HS-27A (cell line): ENCODE measurements at places on chromosomes 13 and 19.

- no peak for DNase-seq
Measured at GRCh38 chr13:27183561-27184147, 12.0 kb upstream of the USP12 start.

- no peak for DNase-seq
Measured at GRCh38 chr13:78981913-78982312, 323.0 kb upstream of the OBI1 start.

DNA sequence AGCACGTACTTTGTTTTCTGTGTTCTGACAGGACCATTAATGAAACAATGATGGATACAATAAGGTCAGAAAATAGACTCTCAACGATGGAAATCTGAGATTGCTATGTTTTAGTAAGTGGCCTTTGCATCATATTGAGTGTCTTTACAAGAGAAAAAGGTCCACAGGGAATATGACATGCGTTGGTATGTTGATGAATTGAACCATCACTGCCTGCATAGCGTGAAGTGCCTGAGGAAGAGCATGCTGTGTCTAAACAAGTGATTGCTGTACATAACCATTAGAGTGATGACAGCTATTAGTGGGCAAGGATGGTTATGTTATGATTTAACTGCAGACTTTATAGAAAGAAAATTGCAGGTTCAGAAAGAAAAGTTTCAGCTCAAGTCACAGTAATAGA is 623.2 kb downstream of the SLITRK5 start:
- DNase-seq, result no peak

DNA sequence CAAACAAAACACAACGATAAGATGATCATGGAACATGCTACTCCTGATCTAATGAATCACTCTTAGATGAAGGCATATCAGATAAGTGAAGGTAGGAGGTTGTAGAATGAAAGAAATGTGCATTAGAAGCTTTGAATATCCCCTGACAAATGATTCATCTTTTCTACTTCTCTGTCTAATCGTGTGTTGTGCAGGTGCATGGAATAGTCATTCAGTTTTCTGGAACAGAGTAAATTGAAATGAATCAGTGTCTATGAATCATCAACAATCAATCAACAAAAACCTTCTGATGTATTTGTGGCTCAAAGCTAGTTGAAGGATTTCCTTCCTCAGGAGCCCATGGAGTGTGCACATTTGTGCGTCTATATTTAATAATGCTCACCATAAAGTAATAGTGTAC is 1290.4 kb upstream of the PCDH20 start:
- no peak for DNase-seq

GRCh38 chr19:40057166-40057565 is 1.1 kb upstream of the ZNF780B start:
- no peak for DNase-seq

GRCh38 chr19:34178274-34178610 is 5.9 kb downstream of the LSM14A start:
- DNase-seq, result no peak

DNA sequence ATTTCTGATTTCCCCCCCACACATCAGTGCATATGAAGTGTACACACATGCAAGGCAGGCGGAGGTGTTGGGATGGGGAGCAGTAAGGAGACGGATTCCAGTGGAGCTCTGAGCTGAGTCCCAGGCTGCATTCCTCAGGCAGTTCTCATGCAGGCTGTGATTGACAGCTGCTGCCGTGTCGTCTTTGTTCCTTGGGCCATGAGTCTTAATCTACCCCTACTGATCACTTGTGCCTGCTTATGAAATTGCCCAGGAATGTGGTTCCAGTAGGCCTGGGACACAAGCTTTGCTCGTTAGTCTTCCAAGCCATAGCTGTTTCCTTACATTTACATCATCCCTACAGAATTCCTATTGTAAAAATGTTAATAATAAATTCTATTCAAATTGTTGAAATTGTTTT is 1241.9 kb downstream of the UQCRFS1 start:
- no peak for DNase-seq

DNA sequence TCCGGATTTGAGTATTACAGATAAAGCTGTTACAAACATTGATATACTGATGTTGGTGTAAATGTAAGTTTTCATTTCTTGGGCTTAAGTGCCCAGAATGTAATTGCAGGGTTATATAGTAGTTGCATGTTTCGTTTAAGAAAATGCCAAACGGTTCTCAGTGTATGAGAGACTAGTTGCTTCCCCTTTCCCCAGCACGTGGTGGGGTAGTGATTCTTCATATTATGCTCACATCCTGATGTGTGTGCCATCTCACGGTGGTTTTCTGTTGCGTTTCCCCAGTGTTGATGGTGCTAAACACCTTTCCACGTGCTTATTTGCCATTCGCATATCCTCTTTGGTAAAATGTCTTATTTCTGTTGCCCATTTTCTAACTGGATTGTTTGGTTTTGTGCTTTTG is 34.7 kb upstream of the F7 start:
- DNase-seq, result no peak

- DNase-seq, result no peak
Measured at GRCh38 chr19:48061401-48062344, 17.8 kb upstream of the CABP5 start.

DNA sequence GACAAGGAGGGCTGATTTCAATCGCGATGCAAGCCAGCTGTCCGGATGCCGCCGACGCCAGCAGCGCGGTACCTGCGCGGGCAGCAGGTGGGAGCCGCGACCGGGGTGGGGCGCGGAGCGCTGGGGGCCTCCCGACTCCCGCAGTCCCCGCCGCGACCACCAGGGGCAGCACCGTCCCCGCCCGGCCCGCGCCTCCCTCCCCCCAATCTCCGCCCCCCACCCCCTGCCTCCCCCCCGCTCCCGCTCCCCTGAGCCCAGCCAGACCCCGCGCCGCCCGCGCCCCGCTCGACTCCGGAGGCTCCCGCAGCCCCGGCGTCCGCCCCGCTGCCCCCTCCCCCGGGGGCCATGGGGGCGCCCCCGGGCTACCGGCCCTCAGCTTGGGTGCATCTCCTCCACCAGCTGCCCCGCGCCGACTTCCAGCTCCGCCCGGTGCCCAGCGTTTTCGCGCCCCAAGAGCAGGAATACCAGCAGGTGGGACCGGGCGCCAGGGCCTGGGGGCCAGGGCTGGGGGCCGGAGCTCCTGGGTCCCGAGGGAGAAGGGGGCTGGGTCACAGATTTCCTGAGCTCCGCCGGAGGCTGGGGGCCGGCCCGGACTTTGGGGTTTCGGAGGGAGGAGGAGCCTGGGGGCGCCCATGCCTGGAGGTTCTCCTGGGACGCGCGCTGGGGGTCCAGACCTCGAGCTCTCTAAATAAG is at the start of gene TTYH1:
TTYH1 (plus strand) TSS at position 257 of the 693 bp plus-strand sequence; CDS start at position 346, 89 bp downstream.
- no peak for DNase-seq
